Sigmoid colon (tissue), 7 donors: ENCODE measurements at places on chromosomes 16 and 17. TPM values are rescaled to one million over a fixed set of nuclear protein-coding genes. Genes with fewer than 3 reads are reported as not detected.

GRB2 gene
- 103 TPM for total RNA-seq

DNA sequence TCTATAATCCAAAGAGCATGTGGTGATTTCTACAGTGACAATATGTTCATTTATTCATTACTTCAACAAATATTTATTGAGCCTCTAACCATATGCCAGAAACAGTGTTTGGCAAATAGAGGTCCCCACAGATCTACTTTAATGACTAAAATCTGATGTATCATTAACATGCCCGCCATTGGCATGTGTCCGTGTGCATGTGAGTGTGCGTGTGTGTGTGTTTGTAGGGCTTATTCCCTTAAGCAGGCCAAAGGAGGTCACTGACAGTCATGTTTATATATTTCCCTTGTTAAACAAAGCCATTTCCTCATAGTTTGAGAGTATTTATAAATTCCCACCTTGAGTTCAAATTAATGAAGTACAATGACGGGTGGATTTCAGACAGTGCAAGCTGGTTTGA lies 174.4 kb upstream of the IRX6 start:
- no peaks in the 10 kb centered on the region for H3K27me3 ChIP-seq
- H3K4me1 ChIP-seq = no peaks in the 10 kb centered on the region
- no peak overlapping the region for H3K27ac ChIP-seq
- no peak for DNase-seq
- no peak overlapping the region for H3K4me3 ChIP-seq

C16orf92 gene
- not detected for total RNA-seq

CPHXL2 gene
- total RNA-seq = not detected

PRSS27 gene
- 1.4 TPM for total RNA-seq

CX3CL1 gene
- total RNA-seq = 8.6 TPM

SLC5A10 gene
- not detected for total RNA-seq

DNA sequence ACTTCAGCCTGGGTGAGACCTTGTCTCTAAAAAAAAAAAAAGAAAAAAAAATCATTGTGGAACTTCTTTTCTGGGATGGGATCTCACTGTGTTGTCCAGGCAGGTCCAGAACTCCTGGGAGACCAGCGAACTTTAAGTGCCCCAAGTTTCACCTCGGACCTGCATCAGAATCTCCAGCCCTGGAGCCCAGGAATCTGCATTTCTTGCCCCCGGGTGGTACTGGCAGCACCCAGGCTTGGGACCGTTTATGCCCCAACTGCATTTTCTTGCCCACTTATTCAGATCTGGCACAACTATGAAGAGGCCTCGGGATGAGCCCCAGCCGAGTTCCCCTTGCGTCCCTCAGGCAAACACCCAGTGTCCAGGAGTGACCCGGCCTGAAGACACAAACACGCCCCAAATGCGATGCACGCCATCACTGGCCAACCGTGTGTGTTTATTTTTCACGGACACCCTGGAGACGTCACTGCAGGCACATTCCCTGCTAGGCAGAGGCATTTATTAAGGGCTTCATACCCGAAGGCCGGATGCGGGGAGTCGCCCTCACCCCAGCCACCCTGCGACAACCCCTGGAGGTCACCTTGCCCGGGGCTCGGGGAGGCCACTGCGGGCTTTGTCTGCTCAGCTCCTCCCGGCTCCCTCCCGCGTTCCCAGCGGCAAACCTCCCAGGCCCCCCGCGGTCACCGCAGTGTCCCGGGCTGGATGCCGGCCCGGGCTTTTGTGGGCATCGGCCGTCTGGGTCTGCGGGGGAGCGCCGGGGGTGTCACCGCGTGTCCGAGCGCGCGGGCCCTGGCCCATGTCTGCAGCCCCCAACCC lies 684 bp upstream of the SPIRE2 start:
- H3K4me1 ChIP-seq = peaks cover 19% of the 10 kb centered on the region
- peak overlapping the region; percentile 74 for H3K4me3 ChIP-seq
- H3K27me3 ChIP-seq = no peaks in the 10 kb centered on the region
- no peak for DNase-seq
- H3K36me3 ChIP-seq = no peaks in the 10 kb centered on the region
- peak overlapping the region; percentile 68 for H3K27ac ChIP-seq

GRCh38 chr17:28480799-28481571 lies 7.5 kb downstream of the SLC13A2 start:
- no peaks in the 10 kb centered on the region for H3K4me1 ChIP-seq
- H3K36me3 ChIP-seq = no peaks in the 10 kb centered on the region
- no peak overlapping the region for H3K27ac ChIP-seq

DNA sequence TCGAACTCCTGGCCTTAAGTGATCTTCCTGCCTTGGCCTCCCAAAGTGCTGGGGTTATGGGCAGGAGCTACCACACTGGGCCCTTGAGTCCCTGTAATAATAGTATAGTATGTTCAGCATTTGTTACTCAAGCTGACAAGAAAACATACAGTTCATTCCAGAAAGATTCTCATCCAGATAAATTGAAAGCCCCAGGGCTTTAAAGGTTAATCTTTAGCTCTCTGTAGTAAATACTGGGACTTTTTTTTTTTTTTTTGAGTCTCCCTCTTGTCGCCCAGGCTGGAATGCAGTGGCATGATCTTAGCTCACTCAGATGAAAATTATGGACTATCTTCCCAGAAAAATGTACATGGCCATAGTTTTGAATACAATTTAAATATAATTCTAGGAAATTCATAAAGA lies 11.0 kb downstream of the BRCA1 start:
- DNase-seq = no peak
- no peak overlapping the region for H3K4me3 ChIP-seq
- no peak overlapping the region for H3K27ac ChIP-seq
- H3K4me1 ChIP-seq = no peaks in the 10 kb centered on the region
- no peaks in the 10 kb centered on the region for H3K36me3 ChIP-seq

DNA sequence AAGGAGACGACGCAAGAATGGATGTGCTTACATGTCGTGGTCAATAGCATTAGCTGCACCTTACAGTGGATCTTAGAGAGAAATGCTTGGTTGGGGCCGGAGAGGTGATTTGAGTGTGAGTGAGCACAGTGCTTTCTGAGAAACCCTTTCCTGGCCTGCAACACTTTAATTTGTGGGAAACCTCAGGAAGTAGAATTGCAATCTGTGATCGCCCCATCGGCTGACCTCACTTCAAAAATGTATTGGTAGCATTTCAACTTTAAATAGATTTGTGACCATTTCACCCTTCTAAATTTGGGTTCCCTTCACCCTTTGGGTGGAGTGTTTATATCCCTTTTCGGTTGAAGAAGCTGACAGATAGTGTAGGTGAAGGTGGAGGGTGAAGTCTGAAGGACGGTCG lies 13.2 kb downstream of the PRKCB start:
- H3K27me3 ChIP-seq = no peaks in the 10 kb centered on the region
- H3K27ac ChIP-seq = no peak overlapping the region
- no peaks in the 10 kb centered on the region for H3K36me3 ChIP-seq
- no peak overlapping the region for H3K4me3 ChIP-seq
- DNase-seq = no peak
- no peaks in the 10 kb centered on the region for H3K4me1 ChIP-seq

GRCh38 chr16:85833219-85833920 lies 33.9 kb downstream of the COX4I1 start:
- no peak overlapping the region for H3K27ac ChIP-seq
- H3K27me3 ChIP-seq = peaks cover 50% of the 10 kb centered on the region
- no peak for DNase-seq
- H3K36me3 ChIP-seq = no peaks in the 10 kb centered on the region

DNA sequence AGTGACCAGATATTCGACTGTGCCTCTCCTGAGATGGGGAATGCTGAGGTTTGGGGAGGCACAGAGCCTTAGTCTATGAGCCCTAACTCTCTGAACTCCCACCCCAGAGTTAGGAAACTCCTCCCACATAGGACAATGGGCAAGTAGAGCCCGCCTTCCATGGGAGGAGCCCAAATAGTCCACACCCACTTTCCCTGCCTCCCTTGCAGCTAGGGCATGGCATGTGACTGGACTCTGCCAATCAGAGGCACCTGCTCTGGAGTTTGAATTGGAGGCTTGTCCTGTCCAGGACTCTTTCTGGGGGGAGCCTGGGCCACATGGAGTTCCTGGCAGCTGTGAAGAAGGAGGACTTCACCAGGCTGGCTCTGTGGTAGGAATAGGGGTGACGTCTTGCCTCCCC lies 48.4 kb downstream of the SOCS1 start:
- H3K4me3 ChIP-seq = no peak overlapping the region
- H3K4me1 ChIP-seq = no peaks in the 10 kb centered on the region
- no peak for DNase-seq

DNA sequence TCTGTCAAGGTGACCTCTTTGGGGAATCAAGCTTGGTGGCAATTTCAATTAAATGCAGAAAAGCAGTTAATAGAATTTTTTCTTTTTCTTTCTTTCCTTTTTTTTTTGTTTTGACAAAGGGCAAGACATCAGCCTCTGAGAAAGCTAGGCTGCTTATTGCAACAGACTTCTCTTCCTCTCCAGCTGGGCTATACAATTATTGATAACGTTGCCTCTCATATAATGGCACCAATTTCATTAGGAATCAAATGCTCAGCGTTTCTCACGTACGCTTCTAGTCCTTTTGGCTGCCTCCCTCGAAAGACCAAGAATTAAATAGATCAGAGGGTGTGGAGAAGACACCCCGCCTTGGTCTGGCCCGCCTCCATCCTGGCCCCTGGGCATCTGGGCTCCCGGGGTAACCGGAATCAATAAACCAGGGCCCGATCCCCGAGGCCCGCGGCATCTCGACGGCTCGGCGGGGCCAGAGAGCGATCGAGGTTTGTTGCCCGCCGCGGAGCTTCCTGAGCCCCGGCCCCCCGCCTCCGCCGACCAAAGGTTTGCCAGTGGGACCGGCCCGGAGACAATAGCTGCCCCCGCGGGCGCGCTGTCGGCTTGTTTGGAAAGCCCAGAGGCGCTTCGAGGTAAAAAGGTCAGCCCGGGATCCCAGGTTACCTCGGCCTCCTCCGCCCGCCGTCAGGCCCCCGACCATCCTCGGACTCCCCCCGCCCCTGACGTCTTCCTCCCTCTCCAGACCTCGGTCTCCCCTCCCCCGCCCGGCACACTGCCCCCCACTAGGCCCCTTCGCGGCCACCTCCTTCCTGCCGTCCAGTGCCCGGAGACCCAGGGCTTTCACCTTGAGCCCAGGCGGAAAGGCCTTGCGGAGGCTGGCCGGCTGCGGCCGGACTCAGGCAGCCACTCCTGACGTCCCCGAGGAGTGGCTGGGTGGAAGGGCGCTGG lies 3.9 kb downstream of the HOXB1 start:
- H3K27ac ChIP-seq = peak overlapping the region; percentile 16
- no peaks in the 10 kb centered on the region for H3K27me3 ChIP-seq
- DNase-seq = no peak
- H3K36me3 ChIP-seq = no peaks in the 10 kb centered on the region

- H3K27me3 ChIP-seq = no peaks in the 10 kb centered on the region
- no peak for DNase-seq
- H3K4me3 ChIP-seq = no peak overlapping the region
- no peak overlapping the region for H3K27ac ChIP-seq
- H3K36me3 ChIP-seq = no peaks in the 10 kb centered on the region
Observed at GRCh38 chr17:17531156-17531555, 35.0 kb upstream of the RASD1 start.

GRCh38 chr16:12260647-12261262 lies 284.2 kb downstream of the SNX29 start:
- no peak overlapping the region for H3K4me3 ChIP-seq
- H3K36me3 ChIP-seq = no peaks in the 10 kb centered on the region

DNA sequence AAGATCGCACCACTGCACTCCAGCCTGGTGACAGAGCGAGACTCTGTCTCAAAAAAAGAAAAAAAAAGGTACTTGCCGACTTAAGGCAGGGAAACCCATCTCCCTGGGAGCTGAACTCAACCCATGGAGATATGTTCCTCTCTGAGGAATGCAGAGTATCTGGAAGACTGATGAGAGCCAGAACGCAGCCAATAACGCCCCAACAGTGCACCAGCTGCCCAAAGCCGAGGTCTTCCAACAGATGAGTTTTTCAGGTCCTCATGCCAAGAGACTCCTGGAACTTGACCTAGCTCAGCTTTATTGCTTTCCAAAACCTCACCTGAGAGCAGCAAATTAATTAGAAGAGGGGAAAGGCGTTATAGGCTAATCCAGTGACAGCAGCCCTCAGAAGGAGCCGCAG lies 9.4 kb downstream of the ELAC2 start:
- no peaks in the 10 kb centered on the region for H3K4me1 ChIP-seq
- H3K27me3 ChIP-seq = no peaks in the 10 kb centered on the region
- H3K27ac ChIP-seq = no peak overlapping the region

- H3K36me3 ChIP-seq = peaks cover 10% of the 10 kb centered on the region
- peaks cover 35% of the 10 kb centered on the region for H3K4me1 ChIP-seq
- H3K27me3 ChIP-seq = peaks cover 23% of the 10 kb centered on the region
- H3K27ac ChIP-seq = peak overlapping the region; percentile 96
- DNase-seq = peak; percentile 78
Observed at GRCh38 chr16:67150047-67150832, 558 bp downstream of the B3GNT9 start.

DPEP2NB gene
- total RNA-seq = not detected
